ENCODE measurements at places on chromosomes 2 and 18. TPM values are rescaled to one million over a fixed set of nuclear protein-coding genes. Genes with fewer than 3 reads are reported as not detected.

DNA sequence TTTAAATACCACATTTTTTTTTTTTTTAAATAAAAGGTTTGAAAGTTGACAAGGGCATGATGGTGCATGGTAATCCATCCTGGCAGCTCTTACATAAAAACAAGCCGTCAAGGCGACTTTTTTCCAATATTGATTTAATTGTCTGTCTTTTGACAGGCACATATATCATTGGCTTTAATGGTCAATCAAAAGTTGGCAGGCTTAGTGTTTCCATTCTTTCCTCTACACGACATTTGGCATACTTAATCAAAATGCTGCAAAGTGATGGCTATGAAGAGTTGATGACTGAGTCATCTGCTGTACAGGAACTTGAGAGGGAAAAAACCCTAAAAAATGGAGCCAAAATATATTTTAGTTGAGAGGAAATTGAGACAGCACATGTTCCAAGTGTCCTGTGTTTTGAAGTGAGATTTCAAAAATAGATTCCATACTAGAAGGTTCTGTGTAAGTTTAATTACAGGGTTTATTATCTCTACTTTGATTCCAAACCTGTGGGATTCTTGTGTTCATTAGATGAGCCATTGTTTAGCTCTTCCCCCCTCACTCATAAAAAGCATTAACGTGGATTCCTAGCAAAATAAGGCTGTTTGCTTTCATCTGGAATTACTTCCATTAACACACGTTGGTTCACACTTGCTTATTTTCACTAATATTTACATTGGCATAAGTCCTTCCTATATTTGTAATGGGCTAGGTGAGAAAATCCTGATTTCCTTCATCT is 3.2 kb downstream of the TSHZ1 start:
- DNase-seq, result no peak

Gene ARHGAP15
- total RNA-seq, result 2.8 TPM

DNA sequence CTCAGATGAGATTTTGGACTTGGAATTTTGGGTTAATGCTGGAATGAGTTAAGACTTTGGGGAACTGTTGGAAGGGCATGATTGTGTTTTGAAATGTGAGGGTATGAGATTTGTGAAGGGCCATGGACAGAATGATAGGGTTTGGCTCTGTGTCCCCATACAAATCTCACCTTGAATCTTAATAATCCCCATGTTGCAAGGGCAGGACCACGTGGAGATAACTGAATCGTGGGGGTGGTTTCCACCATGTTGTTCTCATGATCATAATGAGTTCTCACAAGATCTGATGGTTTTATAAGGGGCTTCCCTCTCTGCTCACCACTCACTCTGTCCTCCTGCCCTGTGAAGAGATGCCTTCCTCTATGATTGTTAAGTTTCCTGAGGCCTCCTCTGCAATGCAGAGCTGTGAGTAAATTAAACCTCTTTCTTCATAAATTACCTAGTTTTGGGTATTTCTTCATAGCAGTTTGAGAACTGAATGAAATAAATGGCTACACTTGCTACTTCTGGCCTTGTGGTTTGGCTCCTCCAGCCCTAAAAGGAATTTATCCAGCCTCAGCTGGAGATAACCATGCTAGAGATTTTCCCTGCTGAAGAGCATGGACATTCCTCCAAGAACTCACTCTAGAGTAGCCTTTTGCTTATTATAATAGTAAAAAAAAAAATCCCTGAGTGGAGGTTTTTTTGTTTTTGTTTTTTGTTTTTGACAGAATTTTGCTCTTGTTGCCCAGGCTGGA is 144.3 kb upstream of the TFPI start:
- no peak for DNase-seq

Gene FAM117B
- 2.7 TPM for total RNA-seq

DNA sequence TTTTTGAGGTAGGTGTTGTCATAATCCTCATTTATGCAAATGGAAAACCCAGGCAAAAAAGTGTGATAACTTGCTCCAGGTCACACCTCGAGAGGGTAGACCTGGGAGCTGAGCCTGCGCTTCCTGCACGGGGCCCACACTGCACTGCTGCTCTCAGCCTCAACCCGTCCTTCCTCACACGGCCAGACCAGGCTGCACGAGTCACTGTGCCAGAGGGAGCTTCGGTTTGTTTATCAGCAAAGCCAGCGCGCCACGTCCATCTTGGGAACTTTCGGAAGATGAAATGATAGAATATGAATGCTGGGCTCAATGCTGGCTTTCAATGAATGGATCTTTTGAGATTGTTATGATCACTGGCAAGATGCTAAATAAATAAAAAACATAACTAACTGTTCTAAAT is 14.4 kb downstream of the COPS9 start:
- no peak for DNase-seq

DNA sequence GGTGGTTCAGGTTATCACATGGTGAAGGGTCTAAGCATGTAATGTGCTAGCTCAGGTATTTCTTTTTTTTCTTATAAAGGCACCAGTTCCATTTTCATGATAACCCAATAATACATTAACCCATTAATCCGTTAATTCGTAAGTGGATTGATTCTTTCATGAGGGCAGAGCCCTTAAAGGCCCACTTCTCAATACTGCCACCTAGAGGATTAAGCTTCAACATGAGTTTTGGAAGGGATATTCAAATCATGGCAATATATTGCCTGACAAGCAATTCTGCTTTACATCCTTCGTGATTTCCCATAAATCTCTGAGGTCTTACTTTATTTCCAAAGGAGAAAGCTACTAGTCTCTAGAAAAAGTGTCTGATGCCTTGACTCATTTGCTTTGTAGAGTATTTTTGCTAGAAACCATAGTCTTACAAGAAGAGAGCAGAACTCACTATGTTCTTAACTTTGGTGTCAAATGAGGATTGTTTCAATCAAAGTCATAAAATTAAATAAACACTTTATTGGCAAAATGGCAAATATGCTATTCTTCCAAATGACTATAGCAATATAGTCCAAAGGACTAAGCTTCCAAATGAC is 271.3 kb downstream of the KCNS3 start:
- DNase-seq, result no peak

Gene BARD1
- total RNA-seq, result 11.6 TPM

GRCh38 chr2:62787386-62787785 is 81.9 kb downstream of the EHBP1 start:
- no peak for DNase-seq

Gene NPHP1
- total RNA-seq, result 4.9 TPM

GRCh38 chr2:105711394-105711793 is 33.3 kb upstream of the NCK2 start:
- no peak for DNase-seq

GRCh38 chr2:75573145-75573878 is 12.6 kb upstream of the EVA1A start:
- DNase-seq, result no peak

DNA sequence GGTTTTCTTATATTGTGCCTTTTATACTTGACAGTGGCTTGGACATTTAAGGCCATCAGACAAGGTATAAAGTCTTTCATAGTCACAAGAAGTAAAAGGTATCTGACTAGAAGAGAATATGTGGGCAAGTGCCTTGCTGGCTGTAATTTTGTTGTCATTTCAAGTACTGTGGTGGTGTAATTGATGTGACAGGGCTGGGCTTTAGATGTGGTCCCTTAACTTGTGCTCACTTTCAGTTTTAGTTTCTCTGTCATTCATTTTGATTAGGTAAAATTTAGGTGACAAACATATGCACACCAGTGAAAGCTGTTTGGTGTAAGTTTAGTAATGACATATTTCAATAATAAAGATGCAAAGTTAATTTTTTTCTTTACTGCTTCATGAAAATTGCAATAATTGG is 31.2 kb upstream of the TBR1 start:
- no peak for DNase-seq

DNA sequence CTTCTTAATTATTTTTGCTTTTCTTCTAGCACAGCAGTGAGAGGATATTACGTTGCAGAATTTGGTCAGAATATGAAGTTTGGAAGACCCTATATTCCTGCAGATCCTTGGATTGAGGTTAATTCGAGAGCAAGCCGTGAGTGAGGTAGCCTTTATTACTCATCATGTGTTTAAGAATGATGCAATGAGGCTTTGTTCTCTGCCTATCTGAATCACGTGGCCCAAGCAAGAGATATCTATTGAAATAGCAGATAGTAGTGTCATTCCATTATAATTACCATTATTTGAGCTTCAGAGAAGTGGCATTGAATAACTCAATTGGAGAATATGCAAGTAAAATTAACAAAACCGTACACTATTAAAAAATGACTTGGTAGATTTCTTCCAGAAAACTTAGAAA is 641.1 kb downstream of the TMEM182 start:
- DNase-seq, result no peak

Measured in heart right ventricle (tissue), 16 donors.